Esophagus squamous epithelium (tissue), 5 donors: ENCODE measurements at places on chromosomes 11 and 22.

DNA sequence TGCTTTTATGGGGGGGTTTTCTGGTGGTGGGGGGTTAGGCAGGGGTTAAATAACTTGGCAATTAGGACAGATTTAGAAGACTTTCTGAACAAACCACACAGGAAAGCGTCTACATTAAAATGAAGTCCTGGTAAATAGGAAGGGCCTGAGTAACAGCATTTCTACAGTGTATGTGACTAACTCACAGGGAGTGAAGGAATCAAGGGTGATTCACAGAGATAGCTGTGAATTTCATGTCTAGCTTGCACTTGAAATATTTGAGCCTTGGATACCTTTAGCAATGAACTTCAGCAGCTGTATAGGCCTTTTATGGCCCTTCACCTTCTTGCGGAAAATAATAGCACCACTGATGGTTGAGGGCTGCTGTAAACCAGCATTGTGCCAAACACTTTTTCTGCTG lies 26.1 kb upstream of the LDHA start:
- DNase-seq, result no peak

GRCh38 chr11:62896049-62896448 lies 15.4 kb downstream of the SLC3A2 start:
- DNase-seq, result no peak

DNA sequence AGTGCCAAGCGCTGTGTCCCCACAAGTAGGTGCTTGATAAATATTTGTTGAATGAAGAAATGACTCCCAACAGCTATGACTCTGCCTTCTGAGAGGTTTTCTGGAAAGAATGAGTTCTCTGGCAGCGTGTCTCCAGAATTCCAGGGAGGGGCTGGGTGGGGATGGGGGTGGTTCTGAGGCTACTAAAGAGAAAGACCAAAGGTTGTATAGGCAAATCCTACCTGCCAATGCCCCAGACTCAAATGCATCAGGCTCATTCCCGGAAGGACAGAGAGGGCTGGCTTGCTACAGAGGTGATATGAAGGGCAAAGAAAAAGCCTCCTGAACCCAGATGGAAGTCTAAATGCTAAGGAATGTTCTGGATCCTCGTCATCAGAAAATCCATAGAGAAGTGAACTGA lies 1.9 kb downstream of the DUSP18 start:
- DNase-seq, result no peak

- DNase-seq, result no peak
These were observed 11.6 kb upstream of the TMEM45B start for GRCh38 chr11:129804012-129804411.

GRCh38 chr11:117045196-117045595 lies 53.0 kb downstream of the SIK3 start:
- DNase-seq, result no peak

GRCh38 chr11:102603091-102603490 lies 22.0 kb downstream of the MMP20 start:
- no peak for DNase-seq

DNA sequence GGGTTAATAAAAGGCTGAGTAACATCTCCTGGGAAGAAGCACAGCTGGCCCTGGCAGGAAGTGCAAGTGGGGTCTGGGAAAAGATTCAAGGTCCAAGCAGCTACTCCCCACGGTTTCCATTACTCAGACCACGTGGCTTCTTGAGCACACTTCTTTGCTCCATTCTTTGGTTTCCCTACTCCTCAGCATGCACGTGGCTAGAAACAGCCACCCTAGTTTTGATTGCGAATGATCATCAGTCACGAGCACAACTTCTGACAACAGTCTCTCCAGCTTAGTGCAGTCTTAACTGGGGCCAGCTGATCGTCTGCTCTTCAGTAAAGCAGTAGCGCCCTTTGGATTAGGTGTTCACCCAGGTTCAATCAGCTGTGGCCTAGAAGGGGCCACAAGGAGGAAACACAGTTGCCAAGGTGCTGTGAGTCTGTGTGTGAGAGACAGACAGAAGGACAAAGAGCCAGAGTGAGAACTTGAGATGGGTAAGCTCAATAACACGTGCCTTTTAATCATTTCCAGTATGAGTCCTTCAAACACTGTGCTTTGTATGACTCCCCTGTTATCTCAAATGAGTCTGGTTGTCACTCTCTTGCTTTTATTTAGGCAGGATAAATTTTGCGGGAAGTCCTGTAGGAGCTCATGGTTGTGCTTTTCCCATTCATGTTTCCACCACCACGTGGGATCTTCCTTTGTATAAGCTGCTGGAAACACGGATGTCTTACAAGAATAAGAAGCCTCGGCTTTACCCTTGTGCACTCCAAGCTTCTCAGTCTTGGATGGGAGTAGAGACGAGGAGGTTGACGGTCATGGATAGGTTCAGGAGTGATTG lies 901 bp upstream of the PARVA start:
- no peak for DNase-seq

DNA sequence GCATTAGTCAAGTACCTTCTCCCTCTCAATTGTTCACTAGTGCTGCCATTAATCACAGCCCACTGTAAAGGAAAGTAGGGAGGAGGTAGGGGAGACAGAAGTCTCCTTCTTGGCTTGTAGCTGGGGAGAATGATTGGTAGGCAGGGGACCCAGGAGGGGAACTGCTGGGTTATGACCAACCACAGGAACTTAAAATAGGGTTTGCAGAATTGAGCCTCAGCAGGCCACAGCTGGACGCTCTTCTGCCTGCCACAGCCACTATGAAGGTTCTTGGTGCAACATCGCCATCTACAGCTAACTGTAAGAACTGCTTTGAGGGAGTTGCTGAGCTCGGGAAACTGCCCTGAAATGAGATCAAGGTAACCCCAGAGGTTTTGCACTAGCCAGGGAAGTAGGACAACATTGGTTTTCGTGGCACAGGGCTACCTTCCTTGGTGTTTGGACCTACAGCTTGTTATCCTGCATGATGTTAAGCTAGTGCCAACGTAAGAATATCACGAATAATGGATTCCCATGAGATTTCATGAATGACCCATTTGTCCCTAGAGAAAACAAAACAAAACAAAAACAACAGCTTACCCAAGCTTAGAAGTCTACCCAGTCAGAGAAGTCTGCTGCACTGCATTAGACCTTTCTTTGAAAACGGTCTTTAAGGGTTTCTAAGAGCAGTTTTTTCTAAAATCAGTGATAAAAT lies 787.1 kb upstream of the API5 start:
- no peak for DNase-seq

GRCh38 chr11:112583261-112583893 lies 322.7 kb upstream of the PLET1 start:
- no peak for DNase-seq

DNA sequence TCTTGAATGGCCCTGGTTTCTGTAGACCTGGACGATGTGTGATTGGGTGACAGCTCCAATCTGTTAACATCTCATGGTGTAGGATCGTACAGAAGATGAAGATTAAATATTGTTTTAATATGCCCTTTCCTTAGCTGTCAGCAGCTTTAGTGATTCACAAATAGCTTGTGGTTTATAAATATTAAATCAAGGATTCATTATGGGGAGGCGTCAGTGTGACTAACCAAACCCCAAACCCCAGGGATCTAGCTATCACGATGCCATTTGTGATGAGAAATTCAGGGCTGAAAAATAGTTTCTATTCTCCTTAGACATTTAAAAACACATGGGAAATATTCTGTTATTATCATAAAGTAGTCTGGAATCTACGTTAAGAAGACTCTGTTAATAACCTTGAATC lies 73.4 kb downstream of the NCAM1 start:
- DNase-seq, result no peak

DNA sequence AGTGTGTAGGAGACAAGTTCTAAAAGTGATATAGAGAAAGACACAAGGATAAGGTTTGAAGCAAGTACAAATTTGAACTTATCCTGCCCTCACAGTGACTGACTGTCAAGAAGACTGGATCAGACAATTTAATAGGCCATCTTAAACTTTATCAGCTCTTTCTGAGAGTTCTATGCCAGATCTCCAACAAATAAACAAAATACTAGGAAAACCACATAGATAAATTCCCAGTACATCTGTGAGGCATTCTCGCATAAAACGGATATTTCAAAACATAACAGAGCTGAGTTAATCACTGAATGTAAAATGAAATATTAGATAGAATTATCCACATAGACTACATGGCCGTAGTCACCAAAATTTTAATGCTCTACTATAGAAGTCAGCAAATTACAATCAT lies 120.9 kb upstream of the LUZP2 start:
- no peak for DNase-seq

- DNase-seq, result no peak
These were observed 724.9 kb upstream of the TENM4 start for GRCh38 chr11:80165744-80166143.

DNA sequence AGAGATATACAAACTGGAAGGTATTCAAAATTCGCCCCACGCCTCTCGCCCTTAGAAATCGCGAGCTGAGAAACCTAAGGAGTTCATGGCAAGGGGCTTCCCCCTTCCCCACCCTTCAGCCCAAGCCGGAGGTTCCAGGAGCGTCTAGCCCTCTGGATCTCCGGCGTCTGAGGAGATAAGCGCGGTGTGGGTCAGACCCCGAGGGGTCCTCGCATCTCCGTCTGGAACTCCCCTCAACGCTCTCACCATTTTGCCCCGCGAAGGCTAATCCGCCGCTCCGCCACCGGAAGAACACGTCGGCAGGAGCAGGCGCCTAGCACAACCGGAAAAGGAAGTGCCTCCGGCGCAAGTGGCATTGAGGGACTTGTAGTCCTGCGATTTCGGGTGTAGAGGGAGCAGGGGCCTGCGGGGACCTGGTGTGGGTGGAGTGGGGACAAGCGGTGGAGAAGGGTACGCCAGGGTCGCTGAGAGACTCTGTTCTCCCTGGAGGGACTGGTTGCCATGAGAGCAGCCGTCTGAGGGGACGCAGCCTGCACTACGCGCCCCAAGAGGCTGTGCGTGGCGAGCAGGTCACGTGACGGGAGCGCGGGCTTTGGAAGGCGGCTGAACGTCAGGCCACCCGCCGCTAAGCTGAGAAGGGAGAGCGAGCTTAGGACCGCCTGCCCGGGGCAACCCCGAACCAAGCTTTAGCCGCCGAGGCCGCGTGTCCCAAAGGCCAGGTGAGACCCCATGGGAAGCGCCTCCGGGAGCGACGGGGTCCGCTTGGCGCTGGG lies at the start of the genes FEN1 and TMEM258:
TSS of gene FEN1 (plus strand) at position 602 of the 773 bp plus-strand sequence. CDS start 2,451 bp downstream, outside the sequence.
TSS of gene TMEM258 (minus strand) at position 290 of the 773 bp plus-strand sequence. CDS start at position 249, 41 bp downstream.
- DNase-seq, result peak; percentile 62

- DNase-seq, result no peak
These were observed 11.0 kb upstream of the GRIK4 start for GRCh38 chr11:120500414-120501071.

- DNase-seq, result no peak
These were observed 29.5 kb downstream of the DNHD1 start for GRCh38 chr11:6526411-6527135.

GRCh38 chr22:26674211-26675190 lies 17.1 kb downstream of the MIAT start:
- no peak for DNase-seq

GRCh38 chr22:19983741-19984140 lies 32.9 kb downstream of the ARVCF start:
- no peak for DNase-seq

- no peak for DNase-seq
These were observed 7.2 kb downstream of the GRK2 start for GRCh38 chr11:67273260-67273990.

- DNase-seq, result no peak
These were observed 92.3 kb upstream of the B3GAT1 start for GRCh38 chr11:134504146-134504905.

GRCh38 chr11:117287668-117288067 lies 3.5 kb upstream of the BACE1-AS start:
- no peak for DNase-seq

DNA sequence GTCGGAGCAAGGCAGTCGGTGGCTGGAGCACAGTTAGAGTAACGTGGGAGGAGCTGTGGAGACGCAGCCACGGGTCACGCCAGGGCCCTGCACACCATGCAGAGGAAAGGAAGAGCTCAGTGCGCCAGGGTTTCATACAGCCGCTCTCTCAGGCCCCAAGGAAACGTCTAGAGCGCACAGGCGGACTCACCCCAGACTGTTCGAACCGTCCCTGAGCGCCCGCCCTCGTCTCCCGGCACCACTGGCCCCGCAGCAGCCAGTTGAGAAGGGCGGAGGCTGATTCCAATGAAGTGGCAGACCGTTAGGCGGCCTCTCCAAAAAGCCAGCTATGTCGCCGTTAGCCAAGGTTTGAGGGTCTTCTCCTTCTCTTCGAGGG lies 483 bp upstream of the HYLS1 start:
- no peak for DNase-seq

GRCh38 chr11:2818503-2818902 lies 67.1 kb downstream of the CDKN1C start:
- no peak for DNase-seq

GRCh38 chr22:31715147-31715778 lies 34.7 kb downstream of the PRR14L start:
- DNase-seq, result no peak

GRCh38 chr11:61882879-61883278 lies 8.5 kb downstream of the FADS3 start:
- no peak for DNase-seq

- no peak for DNase-seq
These were observed 397.5 kb downstream of the ETS1 start for GRCh38 chr11:128189823-128190222.

DNA sequence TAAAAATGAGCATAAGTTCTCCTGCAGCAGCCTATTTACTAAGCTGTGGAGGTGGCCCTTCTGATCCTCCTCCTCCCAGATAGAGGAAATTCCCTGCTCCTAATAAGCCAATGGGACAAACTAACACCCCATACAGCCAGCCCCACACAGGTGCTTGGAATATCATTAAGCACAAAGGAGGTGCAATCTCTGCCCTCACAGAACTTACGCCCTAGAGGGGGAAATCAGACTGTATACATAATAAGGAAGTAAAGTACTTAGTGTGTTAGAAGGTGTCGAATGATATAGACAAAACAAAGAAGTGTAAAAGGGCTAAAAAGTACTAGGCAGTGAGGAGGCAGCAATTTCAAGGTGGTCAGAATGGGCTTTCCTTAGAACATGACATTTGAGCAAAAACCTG lies 5.8 kb downstream of the MS4A12 start:
- DNase-seq, result no peak

DNA sequence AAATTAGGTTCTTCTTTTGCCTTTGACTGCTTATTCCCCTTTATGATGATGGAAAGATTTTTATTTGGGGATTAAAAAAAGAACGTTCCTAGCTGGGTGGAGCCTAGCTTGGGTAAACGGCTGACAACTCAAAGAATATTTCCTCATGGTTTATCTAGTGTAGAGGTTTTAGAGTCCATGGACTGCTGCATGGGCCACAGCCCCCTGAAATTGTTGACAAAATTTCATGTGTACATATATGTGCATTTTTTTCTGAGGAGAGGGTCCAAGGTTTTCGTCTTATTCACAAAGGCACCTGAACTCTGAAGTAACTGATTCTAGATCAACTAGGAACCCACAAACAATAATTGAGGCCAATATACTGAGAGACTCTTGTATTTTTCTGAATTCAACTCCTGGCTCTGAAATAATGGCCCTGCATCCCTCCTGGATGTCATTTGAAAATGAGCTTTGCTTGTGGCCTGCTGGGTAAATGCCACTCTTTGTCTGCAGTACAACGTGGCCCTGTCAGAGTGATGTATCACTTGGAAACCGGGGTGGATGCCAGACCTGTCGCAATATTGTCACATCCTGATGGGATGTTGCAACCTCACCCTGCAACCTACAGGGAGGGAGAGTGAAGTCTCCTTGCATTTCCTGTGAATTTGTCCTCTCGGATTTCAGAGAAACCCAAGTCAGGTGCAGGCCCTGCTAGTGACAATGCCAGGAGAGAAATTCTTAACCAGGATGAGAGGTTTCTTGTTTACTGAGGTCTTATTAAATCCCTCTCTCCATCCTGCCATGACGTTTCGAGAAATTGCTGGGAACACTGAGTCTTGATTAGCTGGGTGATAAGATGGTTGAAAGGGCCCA lies 33.8 kb downstream of the EHF start:
- DNase-seq, result no peak

- DNase-seq, result no peak
These were observed 65.2 kb upstream of the SESN3 start for GRCh38 chr11:95296165-95296564.

GRCh38 chr11:8839957-8840945 lies 70.7 kb upstream of the AKIP1 start:
- no peak for DNase-seq
